ENCODE measurements at places on chromosomes 2 and 18. TPM values are rescaled to one million over a fixed set of nuclear protein-coding genes. Genes with fewer than 3 reads are reported as not detected.

Gene ERCC3
- 41.3 TPM for polyA plus RNA-seq

Gene CDH19
- 3.5 TPM for polyA plus RNA-seq

Gene EHBP1
- 23.7 TPM for polyA plus RNA-seq

Gene RIT2
- polyA plus RNA-seq, result not detected

Gene RNU2-63P
- polyA plus RNA-seq, result not detected

Gene NT5C1B
- 0.69 TPM for polyA plus RNA-seq

Gene FAM117B
- polyA plus RNA-seq, result 5.1 TPM

Gene SERPINB13
- polyA plus RNA-seq, result not detected

Gene AGXT
- not detected for polyA plus RNA-seq

Gene PPP4R1
- 82.3 TPM for polyA plus RNA-seq

Gene BOK
- polyA plus RNA-seq, result 45.7 TPM

Gene RTKN
- not detected for polyA plus RNA-seq

Gene SLC9A4
- polyA plus RNA-seq, result not detected

Gene DSG4
- polyA plus RNA-seq, result not detected

Gene ANKRD29
- polyA plus RNA-seq, result 5.7 TPM

Gene PCARE
- polyA plus RNA-seq, result 0.16 TPM

Gene CXCR4
- polyA plus RNA-seq, result 23.9 TPM

Gene TRABD2A
- 0.69 TPM for polyA plus RNA-seq

Gene ALK
- 1.6 TPM for polyA plus RNA-seq

Gene RGPD6
- 34.2 TPM for polyA plus RNA-seq

Gene NAT8
- 0.33 TPM for polyA plus RNA-seq

Gene GULP1
- polyA plus RNA-seq, result 22.2 TPM

Gene DAPL1
- polyA plus RNA-seq, result 0.23 TPM

Gene TRIM43
- polyA plus RNA-seq, result not detected

Gene FAM237A
- polyA plus RNA-seq, result not detected

Gene REL
- 6.3 TPM for polyA plus RNA-seq

Gene RESP18
- not detected for polyA plus RNA-seq

Gene RPL31
- polyA plus RNA-seq, result 3,612 TPM

Gene ERBB4
- 8.5 TPM for polyA plus RNA-seq

Gene SH3YL1
- polyA plus RNA-seq, result 62.0 TPM

Gene PROKR1
- polyA plus RNA-seq, result not detected

Gene SMPD4
- polyA plus RNA-seq, result 63.5 TPM

Gene GCG
- polyA plus RNA-seq, result 28.4 TPM

Gene SPTBN1
- polyA plus RNA-seq, result 363 TPM

Gene FLACC1
- polyA plus RNA-seq, result 1.7 TPM

Gene HS1BP3
- polyA plus RNA-seq, result 8.5 TPM

Gene SF3B6
- polyA plus RNA-seq, result 107 TPM

Gene LRP2
- 1.00 TPM for polyA plus RNA-seq

Gene MYCN
- polyA plus RNA-seq, result not detected

Gene EVX2
- not detected for polyA plus RNA-seq

Gene CIB4
- not detected for polyA plus RNA-seq

Gene DSC1
- polyA plus RNA-seq, result 9.2 TPM

Gene SERPINB7
- polyA plus RNA-seq, result not detected

Measured in muscle of arm (tissue), 14 donors.